ENCODE measurements at places on chromosomes 3 and 15.
A peak's percentile ranks its signal among the peaks of the same experiment; 100 is the strongest.

DNA sequence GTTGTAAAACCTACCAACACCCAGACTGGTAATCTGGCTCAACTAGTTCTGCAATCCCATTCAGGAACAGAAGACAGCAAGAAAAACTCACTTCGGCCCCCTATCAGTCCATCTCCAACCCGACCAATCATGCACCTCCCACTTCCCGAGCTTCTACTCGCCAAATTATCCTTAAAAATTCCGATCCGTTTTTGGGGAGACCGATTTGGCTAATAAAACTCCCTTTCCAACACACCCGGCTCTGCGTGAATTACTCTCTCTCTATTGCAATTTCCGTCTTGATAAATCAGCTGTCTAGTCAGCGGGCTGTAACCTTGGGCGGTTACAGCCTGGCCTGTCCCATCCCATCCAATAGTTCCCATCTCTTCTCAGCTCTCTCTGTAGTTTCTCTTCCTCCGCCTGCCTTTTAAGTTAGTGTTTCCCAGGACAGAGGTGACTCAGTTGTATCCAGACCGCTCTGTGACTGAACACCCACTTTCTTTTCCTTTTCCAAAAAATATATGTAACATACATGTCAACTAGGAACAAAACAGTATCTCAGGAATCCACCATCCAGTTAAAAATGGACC is 780 bp upstream of the ACAD9 start:
- no peak for DNase-seq

GRCh38 chr3:82048711-82049110 is 287.3 kb upstream of the GBE1 start:
- DNase-seq = no peak

- no peak for DNase-seq
These were observed 124.4 kb upstream of the FOXB1 start for GRCh38 chr15:59879506-59880265.

DNA sequence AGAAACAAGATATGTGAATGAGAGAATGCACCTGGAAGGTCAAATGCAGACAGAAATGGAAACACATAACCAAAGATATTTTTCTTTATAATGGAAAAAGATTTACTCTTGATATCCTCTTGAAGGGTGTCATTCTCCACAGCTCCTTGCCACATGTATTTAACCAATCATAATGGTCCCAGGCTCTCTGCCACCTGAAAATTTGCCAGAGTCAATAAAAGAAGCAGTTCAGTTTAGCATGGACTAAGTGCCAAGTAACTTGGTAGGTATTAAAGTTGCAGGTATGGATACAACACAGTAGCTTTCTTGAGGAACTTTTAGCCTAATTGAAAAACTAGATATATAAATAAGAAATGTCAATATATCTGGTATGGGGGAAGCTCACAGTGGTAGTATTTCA is 33.5 kb downstream of the TUSC7 start:
- no peak for DNase-seq

DNA sequence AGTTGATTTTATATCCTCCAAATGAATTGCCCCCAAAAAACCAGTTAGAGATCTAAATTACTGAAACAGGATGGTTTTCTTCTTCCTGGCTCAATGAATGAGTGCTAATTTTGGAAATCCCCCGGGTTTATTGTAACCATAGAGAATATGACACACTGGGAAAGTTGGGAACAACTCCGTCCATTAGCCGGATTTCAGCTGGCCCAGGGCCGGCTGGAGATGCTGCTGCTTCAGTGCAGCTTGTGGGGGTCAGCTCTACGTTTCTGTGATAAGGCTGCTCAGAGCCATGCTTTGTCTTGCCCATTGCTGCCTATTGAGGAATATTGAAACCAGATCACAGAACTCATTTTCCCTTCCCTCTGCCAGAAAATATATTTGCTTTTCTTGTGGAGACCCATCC is 20.3 kb downstream of the GYG1 start:
- DNase-seq = no peak

GRCh38 chr3:187966636-187967406 is 187.1 kb upstream of the LPP start:
- DNase-seq = no peak

DNA sequence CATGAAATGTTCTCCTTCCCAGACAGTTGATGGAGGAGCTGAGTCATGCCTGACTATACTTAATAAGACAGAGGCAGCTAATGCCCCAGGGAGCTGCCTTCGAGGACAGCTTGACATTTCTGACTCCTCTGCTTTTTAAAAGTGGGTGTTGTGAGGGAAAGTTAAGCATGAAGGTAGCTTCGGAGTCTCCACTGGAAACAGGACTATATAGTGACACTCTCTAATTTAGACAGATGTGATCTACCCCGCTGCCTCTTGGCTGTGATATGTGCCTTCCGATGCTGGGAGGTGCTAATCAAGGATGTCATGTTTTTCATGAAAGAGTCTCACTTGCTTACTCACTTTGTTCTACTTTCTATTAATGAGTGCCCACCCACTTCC is 72.7 kb downstream of the IL1RAP start:
- no peak for DNase-seq

GRCh38 chr3:77186728-77187127 is 146.8 kb downstream of the ROBO2 start:
- DNase-seq = no peak

- no peak for DNase-seq
These were observed 47.6 kb downstream of the TXNRD3 start for GRCh38 chr3:126607214-126607908.

- no peak for DNase-seq
These were observed 914.9 kb upstream of the EPHA6 start for GRCh38 chr3:95899494-95899893.

- DNase-seq = no peak
These were observed 17.6 kb downstream of the BHLHE40 start for GRCh38 chr3:4996771-4997291.

- no peak for DNase-seq
These were observed 474.8 kb upstream of the CNTN4 start for GRCh38 chr3:1623896-1624295.

DNA sequence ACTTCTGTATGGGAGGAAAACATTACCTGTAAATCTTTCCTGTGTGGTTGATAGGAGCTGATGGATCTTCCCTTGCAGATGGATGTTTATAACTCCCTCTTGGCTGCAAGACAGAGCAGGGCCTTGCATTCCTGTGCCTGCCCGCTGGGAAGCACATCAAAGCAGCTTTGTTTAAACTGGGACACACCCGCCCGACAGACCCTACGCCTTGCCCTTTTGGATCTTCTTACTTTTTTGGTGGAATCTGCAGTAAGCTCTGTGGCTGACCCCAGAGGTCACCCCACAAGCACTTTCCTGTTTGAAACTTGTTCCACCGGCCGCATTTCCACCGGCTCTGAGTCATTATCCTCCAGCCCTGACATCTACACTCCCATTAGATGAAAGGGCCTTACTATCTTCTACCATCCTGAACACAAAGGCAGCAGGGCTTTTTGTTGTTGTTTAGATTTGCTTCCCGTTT is 244.1 kb upstream of the STT3B start:
- DNase-seq = no peak

DNA sequence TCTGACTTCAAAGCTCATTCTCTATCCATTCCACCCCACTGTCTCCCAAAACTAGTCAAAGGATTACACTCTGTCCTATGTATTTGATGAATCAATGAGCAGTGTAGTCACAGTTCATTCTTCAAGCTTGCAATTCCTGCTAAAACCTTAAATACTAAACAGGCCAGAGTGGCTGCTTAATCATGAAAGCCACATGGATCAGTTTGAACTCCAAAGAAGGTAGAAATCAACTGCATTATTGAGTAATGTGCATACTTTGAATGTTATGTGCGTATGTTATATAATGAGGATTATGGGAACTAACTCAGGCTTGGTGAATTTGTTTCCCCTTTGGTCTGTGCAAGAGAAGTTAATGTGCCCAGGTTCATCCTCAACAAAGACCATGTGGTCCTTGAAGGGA is 45.4 kb downstream of the PRICKLE2 start:
- no peak for DNase-seq

DNA sequence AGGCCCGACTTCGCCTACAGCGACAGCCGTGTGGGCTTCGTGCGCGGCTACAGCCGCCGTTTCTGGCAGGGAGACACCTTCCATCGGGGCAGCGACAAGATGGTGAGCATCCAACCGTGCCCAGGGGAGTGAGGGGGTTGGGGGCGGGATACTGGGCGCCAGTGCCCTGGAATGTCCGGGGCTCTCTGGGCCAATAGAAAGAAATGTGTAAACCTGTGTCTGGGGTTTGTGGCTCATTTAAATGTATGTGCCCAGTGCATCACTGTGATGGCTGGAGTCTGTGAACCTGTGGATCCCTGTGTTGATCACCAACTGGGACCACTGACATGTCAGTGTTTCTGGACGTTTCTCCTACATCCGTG is 423 bp downstream of the CHAC1 start:
- DNase-seq = no peak

DNA sequence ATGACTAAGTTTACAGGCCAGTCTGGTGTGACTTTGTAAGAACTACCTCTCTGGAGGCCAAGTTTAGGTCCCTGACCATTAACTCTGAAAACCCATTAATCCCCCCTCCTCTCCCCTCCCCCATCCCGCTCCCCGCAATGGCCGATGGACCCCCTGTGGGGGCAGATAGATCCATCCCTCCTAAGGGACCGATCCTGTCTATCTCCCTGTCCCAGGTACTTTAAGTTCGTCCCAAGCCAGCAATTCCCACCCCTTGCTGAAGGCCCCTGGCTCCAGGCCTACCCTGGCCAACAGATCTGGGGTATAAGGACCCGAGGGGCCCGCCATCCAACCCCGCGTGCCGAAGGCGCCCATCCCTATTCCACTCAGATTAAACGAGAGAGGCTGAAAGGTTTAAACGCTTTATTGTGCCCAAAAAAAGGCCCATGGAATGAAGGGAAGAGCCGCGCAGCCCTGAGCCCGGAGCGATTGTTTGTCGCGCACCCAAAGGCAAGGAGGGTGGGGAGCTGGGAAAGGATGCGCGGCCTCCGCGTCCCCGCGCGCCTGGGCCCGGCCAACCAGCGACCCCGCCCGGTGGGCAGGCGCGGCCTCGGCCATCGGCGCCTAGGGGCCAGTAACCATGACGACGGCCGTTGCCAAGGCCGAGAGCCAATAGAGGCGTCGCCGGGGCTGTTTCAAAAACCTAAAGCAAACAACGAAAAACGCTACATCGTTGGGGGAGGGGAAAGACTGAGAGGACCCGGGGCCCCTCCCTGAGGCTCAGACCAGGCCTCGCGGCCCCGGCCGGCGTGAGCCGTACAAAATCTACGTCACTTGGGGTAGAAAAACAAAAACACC is 35.9 kb downstream of the HMCES start:
- peak; percentile 88 for DNase-seq

GRCh38 chr3:99716463-99716995 is 78.1 kb downstream of the COL8A1 start:
- DNase-seq = no peak

GRCh38 chr3:158121295-158121694 is 11.4 kb downstream of the RSRC1 start:
- no peak for DNase-seq

GRCh38 chr3:186166036-186166435 is 57.1 kb upstream of the ETV5 start:
- DNase-seq = no peak

GRCh38 chr15:62389885-62390790 is 225.1 kb upstream of the C2CD4B start:
- peak; percentile 24 for DNase-seq

DNA sequence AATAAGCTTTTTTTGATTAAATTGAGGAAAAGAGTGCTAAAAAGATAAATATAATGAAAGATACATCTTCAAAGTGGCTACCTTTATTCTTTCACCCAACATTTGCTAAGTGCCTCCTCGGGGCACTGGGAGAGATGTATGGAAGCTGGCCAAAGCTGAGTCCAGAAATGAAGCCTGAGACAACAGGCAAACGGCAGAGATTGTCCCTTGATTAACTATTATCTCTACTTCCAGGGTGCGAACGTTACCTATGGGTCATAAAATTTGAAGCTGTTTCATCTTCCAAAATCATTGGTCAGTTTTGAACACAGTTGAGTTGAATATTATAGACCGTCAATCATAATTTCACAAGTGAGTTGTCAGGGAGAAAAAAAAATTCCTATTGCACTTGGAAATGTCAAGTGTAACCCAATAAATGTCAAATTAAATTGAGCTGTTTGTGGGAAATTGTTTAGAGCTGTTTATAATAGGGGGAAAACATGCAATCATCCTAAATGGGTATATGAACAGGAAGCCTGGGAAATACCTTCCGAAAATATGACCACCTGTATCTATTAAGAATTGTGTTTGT is 73.9 kb downstream of the SUCLG2 start:
- DNase-seq = no peak

- peak; percentile 62 for DNase-seq
These were observed 9.3 kb downstream of the COLQ start for GRCh38 chr3:15512166-15512565.

GRCh38 chr3:21435871-21436270 is 315.1 kb downstream of the ZNF385D start:
- DNase-seq = no peak

GRCh38 chr3:10933805-10934481 is 58.6 kb upstream of the SLC6A1 start:
- no peak for DNase-seq

- no peak for DNase-seq
These were observed 9.3 kb upstream of the TM4SF18 start for GRCh38 chr3:149342413-149343380.

GRCh38 chr3:4850211-4850927 is 128.9 kb upstream of the BHLHE40 start:
- no peak for DNase-seq

DNA sequence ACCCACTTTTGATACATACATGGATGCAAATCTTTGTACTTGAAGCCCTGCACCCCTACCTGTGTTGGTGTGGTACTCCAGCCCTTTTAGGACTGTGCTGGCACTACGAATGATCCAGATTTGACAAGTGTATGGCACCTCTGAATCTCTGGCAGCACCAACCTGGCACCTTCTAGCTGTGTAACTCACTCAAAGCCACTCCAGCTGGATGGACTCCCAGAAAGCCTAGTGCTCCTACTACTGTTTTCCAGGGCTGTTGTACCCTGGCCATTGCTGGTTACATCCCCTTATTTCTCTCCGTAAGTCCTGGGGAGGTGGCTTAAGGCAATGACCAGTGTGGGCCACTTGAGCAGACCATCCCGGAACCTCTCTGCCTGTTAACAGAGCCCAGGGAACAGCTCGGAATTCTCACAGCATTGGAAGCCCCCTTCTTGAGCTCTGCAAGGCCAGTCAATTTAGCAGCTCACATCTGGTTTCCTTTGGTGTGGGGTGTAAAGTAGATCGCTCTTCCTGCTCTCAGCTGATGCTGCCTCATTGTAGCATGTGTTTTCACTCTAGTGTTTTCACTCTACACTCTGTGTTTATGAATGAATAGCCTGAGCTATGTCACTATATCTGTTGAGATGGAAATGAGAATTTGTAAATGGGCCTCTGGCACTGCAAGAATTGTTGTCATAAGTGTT is 12.2 kb downstream of the CALML4 start:
- no peak for DNase-seq

Measured in NCI-H2107 (cell line).